ENCODE measurements at places on chromosomes 2 and 18.

- DNase-seq: no peak
These were observed 76.6 kb downstream of the TGOLN2 start for GRCh38 chr2:85251070-85251616.

DNA sequence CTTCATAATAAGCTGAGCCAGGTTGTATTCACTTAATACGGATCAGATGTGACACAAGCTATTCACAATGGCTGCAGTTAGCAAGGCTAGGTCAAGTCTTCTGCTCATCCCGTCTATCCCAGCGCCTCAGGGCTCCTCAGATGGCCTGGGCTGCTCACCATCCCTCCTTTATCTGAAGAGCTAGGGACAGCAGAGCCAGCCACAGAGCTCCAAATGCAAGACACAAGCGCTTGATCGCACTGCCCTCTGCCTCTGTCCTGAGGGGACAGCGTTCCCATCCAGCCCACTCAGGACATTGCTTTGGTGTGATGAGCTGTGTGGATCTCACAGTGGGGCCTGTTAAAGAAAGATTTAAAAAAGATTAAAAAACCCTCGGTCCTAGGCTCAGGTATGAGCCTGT, 254.4 kb upstream of the HS6ST1 start:
- no peak for DNase-seq

- DNase-seq: no peak
These were observed 182.0 kb upstream of the SESTD1 start for GRCh38 chr2:179446476-179447141.

DNA sequence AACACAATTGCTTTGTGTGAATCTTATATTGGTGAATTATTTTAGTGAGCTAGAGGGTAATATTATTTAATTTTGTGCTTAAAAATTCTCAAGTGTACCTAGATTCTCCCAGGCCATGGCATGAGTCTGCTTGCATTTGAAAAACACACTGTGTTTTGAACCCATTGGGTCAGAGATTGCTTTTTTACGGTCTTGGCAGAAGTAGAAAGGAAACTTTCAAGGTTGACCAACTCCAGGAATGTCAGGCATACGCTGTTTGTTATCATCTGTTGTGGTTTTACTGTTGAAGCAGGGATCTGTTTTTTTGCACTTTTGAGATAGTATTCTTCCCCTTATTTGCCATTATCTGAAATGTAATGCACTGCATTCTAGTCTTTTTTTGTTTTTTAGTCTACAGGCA, 377.4 kb downstream of the RPRM start:
- no peak for DNase-seq

- DNase-seq: no peak
These were observed 242.1 kb downstream of the DCC start for GRCh38 chr18:52582061-52582460.

DNA sequence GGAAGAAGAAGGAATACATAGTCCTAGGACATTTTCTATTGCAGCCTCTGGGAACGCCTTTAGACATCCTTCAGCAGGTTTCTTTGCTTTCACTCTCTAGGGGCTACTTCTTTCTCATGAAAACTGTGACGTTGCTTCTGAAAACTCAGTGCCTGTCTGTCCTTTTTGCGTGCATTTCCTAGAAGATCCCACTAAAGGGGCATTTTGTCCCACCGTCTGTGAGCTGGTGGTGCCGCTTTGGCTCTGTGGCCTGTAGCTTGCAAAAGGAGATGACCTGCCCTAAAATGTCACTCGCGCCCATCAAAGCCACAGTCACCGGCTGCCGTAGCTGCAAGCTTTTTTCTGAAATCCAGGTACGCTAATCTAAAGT, 579 bp downstream of the STAT4 start:
- no peak for DNase-seq

- no peak for DNase-seq
These were observed 49.5 kb upstream of the POLE4 start for GRCh38 chr2:74908748-74909444.

- no peak for DNase-seq
These were observed 86.7 kb upstream of the MAP4K4 start for GRCh38 chr2:101610750-101611315.

GRCh38 chr2:70124983-70125480, 37.8 kb downstream of the PCBP1 start:
- DNase-seq: peak; percentile 80

GRCh38 chr18:70956554-70956953, 667.7 kb downstream of the SOCS6 start:
- DNase-seq: no peak

DNA sequence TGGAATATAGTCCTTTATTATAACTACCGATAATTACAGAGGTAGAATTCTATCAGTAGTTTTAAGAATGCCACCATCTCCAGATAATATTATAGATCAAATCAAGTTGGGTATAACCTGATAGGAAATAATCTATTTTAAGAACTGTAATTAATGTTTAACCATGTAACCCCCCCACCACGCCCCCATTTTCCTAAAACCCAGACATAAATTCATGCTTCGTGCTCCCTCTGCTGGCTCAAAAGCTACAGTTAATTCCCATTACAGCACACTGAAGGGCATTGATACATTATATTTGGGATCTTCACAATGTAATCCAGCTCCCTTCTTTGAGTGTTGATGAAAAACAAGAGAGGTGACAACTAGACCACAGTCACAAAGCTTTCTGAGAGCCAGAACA, 228.0 kb upstream of the SMAD7 start:
- DNase-seq: no peak

GRCh38 chr2:128563348-128563687, 244.7 kb upstream of the HS6ST1 start:
- no peak for DNase-seq
